Activated CD4-positive, alpha-beta T cell treated with anti-CD3 and anti-CD28 coated beads, Interleukin-2, Interleukin-6, amounts not matched to agents 100 ng/mL and 50 ng/mL, durations not matched to agents 16 hours and 8 hours (primary cell): ENCODE measurements at places on chromosomes 16 and 17.

DNA sequence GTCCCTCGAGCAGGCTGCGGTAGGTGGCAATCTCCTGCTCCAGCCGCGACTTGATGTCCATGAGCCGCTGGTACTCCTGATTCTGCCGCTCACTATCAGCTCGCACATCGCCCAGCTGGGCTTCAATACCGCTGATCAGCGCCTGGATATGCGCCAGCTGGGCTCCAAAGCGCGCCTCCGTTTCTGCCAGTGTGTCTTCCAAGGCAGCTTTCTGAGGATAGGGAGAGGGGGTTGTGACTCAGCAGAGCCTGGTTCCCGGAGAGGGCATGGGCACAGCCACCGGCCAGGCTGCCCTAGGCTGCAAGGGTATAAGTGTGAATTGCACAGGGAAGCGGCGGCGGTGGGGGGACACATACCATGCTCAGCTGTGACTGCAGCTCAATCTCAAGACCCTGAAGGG is 4.3 kb downstream of the KRT19 start:
- DNase-seq: no peak

DNA sequence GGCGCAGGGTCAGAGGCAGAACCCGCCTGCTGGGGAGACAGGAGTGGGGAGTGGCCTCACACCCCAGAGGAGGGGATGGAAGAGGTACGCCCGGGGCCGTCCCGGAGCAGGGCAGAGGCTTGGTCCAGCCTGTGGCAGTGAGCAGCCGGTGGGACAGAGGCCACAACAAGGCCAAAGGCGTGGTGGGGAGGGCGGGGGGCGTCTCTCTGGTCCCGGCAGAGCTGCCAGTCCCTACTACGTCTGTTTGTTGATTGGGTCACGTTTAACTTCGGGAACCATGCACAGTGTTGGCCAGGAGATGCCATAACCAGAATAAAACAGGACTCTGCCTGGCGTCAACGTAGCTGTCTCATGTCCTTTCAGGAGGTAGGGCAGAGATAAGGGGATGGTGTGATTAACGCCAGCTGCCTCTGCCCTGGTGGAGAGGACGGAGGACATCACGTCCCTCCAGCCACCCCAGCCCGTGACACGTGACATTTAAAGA is 192.8 kb downstream of the BANP start:
- DNase-seq: no peak

DNA sequence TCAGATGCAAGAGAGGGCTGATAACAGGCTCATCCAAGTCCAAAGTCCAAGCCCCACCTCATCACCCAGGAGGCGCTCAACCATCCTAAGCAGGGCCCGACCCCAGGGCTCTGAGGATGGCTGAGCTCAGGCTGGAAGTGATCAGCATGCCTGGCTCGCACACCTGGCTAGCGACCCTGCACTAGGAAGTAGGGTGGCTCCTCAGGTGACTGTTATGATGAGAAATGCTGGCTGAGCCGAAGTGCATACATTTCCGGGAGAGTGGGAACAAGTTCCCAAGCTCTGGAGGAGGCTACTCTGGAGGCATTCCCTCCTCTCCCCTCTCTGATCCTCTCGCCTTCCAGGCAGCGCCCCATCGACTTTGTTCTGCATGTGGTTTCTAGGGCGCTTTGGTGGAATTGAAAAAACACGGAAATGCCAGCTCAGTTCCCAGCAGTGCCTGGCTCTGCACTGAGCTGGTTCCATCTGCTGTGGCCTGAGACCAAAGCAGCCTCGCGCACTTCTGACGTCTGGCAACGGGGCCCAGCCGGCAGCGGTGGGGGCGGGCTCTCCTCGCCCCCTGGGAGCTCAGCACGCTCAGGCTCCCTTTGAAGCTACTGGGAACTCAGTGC is 130.3 kb downstream of the IRF8 start:
- DNase-seq: no peak

- no peak for DNase-seq
Observed at GRCh38 chr17:17871913-17872312, 35.1 kb upstream of the SREBF1 start.

DNA sequence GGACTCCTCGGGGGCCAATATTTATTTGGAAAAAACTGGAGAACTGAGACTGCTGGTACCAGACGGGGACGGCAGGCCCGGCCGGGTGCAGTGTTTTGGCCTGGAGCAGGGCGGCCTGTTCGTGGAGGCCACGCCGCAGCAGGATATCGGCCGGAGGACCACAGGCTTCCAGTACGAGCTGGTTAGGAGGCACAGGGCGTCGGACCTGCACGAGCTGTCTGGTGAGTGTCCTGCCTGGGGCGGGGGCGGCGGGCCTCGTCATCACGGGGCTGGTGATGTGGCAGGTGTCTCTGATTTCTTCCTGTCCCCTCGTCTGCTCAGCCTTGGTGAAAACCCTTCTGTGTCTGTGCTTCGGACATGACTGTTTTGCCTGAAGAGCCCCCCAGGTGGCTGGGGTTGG is 5.7 kb downstream of the METRNL start:
- no peak for DNase-seq

GRCh38 chr16:11719762-11720161 is 22.9 kb downstream of the TXNDC11 start:
- DNase-seq: no peak

DNA sequence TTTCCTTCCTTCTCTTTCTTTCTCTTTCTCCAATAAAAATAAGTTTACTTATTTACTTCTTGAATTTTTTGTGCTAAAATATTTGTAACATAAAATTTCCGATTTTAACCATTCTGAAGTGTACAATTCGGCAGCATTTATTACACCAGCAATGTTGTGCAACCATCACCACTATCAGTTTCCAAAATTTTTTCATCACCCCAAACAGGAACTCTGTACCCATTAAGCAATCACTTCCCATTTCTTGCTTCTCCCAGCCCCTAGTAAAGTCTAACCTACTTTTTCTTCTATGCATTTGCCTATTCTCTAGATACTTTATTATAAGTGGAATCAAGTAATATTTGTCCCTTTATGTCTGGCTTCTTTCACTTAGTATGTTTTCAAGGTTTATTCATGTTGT is 2.5 kb upstream of the HP start:
- no peak for DNase-seq

DNA sequence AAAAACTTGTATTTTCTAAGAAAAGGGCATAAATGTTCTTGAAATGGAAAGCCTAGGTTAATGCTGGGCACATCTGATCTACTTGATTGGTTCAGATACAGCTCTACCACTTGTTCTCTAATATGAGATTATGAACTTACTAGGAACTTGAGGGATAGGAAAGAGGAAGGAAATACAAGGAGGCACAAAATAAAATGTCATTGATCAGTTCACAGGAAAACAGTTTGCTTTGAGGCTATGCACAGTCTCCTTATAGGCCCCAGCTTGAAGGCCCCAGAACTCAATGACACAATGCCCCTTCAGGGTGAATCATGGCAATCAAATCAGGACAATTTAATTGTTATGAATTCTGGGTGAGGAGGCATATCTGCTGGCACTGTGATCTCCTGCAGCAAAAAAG is 27.1 kb downstream of the NXPH3 start:
- no peak for DNase-seq

- no peak for DNase-seq
Observed at GRCh38 chr17:32518646-32519227, 31.9 kb downstream of the CDK5R1 start.

- DNase-seq: no peak
Observed at GRCh38 chr17:69059458-69060175, 1.1 kb downstream of the ABCA9 start.
